IMR-90 (cell line): ENCODE measurements at places on chromosomes 4 and X.
A peak's percentile ranks its signal among the peaks of the same experiment; 100 is the strongest.

DNA sequence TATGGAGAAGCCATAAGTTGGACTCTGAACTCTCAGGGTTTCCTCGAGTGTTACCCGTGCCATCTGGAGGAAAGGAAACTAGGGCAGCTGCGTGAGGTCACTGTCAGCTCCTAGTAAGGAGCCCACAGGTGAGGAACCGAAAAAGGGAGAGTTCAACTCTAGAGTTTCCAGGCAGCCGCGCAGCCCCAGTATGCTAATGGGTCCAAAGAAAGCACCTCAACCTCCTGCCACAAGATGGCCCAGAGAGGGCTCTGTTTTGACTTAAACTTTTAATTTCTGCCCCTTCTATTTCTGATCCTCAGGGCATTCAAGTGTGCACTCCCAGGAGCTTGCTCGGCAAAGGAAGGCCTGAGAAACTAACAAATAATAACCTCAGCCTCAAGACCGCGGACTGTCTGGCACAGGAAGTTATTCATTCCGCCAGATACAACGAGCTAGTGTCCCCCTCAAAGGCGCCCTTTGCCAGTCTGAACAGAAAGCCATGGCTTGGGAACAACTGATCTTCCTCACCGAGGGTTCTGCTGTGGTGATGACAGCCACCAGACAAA lies 13.9 kb downstream of the SCARB2 start:
- DNase-seq: peak; percentile 31

GRCh38 chr4:155207534-155208257 lies 740 bp upstream of the NPY2R start:
- no peak for DNase-seq

GRCh38 chr4:153616006-153616555 lies 68.0 kb upstream of the TLR2 start:
- DNase-seq: no peak

DNA sequence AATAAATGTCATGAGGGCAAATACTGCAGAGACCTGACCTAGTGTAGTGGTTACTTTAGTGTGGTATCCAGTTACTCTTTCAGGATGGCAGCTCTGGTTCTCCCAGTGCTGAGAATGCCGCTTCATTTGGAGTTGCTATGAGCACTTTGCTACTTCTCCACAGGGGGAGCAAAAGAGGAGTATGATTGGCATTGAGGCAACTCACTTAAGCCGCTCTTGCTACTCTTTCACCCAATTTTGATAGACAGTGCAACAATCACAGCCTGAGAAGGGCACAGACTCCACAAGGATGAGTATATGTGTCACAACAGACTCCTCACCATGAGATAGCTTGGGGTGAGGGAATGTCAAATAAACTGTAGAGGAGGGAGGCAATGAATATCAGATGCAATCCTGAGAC lies 81.2 kb downstream of the NPY1R start:
- no peak for DNase-seq

DNA sequence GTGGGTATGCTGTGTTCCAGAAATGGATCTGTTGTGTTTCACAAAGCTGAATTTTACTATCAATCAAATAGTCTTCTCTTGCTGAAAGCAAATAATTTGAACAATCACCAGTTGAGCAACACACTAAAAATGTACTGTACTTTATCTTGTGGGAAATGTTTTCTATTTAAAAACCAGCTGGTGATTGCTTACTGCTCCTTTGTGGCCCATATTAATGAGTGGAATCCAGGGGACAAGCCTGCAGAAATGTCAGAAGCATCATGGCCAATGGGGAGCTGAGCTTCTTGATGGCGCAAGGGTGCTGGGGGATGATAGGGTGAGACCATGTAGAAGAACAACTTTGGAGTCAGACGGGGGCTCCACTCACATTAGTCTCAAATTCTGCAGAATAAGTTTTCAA lies 346.2 kb downstream of the ARHGAP10 start:
- DNase-seq: no peak
